Ecto neural progenitor cell (in vitro differentiated cells): ENCODE measurements at places on chromosomes 1 and 21.

GRCh38 chr1:213003256-213003655 lies 12.4 kb downstream of the ANGEL2 start:
- DNase-seq, result no peak

- peak; percentile 91 for DNase-seq
Measured at GRCh38 chr1:11858968-11859871, 475 bp upstream of the NPPB start.

DNA sequence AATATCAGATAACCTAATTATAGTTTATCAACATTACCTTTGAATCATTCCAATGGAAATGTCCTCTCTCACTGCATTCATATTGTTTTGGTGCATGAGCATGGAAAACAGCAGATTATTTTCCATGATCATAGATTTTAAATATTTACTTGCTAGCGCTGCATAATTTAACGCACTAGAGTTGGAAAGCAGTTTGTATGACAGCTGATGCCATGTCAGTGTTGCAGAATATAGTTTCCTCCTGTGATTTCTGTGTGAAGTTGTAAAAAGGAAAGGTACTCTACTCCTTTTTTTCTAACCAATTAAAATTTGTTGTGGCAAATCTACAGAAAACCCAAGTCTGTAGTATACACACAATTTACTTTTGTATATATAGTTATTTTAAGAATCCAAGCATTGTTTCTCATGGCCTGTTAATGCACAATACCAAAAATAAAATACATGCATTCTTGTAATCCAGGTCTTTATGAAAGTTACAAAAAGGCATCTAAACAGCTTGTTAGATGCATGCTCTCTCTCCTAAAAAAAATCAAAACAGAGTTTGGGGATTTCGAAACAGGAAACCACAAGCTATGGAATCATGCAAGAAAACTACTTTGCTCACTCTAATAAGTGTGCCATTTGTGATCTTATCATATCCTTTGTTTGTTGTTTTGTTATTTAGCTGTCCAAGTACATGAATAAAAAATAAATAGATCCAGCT lies 1.9 kb upstream of the ATG4C start:
- DNase-seq, result no peak

DNA sequence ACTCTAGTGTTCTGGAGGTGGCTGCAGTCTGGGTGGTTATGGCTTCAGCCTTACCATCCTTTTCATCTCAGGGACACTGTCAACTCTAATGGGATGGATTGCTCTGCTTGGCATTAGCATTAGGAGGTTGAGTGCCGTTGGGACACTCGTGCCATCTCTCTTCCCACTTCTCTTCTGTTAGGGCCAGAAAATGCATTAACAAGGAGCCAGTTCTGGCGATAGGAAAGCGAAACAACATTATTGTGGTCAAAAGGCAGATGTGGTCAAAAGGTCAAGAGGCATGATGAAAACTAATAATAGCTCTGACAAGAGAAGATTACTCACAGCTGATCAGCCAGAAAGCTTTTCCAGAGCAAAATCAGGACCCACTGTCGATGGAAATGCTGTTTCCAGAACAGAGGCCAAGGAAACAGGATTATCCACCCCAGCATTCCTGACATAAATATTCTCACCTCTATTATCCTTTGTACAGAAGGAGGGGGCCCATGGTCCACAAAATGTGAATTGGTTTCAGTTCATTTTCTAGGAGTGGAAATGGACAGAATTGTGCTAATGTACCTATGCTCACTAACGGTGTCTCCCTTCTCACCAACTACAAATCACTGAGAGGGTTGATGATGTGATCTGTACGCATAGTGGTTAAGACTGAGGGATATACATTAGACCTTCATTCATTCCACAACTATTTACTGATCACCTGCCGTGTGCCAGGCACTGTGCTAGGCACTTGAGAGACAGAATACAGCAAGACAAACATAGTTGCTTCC lies 72.0 kb downstream of the ST6GALNAC5 start:
- DNase-seq, result no peak

- DNase-seq, result no peak
Measured at GRCh38 chr21:42550817-42551216, 37.2 kb downstream of the SLC37A1 start.

DNA sequence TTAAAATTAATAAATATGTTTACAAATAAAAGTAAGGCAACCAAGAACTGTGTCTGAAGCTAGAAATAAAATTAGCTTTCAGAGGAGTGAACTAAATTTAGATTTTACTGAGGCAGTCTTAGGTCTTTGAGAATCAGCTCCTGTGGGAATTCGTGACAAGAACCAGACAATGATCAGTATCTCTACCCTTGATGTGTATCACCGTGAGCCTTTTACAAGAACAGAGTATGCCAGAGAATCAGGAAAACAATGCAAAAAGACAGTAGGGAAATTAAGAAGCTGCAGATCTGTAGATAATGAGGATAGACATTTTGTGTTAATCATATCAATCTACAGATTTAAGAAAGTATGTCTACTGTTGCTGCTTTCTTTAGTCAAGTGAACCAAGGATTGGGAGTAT lies 351.0 kb downstream of the COL11A1 start:
- no peak for DNase-seq

DNA sequence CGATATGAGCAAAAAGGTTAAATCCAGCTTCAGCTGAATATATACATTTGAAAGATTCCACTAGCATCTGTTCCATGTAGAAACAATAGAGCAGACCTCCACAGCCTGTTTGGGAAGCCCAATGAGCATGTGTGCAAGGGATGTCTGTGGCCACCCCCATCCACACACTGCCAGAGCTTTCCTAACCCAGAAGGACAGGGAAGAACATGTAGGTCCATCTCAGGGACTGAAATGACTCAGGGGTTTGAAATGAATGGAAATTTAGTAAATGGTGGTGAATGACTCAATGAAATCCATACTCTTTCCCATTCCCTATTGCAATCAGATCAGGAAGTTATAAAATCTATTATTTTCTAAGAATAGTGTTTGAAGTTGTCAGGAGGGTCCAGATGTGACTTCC lies 397.2 kb downstream of the DUSP10 start:
- no peak for DNase-seq

- no peak for DNase-seq
Measured at GRCh38 chr1:93023281-93023680, 55.8 kb upstream of the MTF2 start.

DNA sequence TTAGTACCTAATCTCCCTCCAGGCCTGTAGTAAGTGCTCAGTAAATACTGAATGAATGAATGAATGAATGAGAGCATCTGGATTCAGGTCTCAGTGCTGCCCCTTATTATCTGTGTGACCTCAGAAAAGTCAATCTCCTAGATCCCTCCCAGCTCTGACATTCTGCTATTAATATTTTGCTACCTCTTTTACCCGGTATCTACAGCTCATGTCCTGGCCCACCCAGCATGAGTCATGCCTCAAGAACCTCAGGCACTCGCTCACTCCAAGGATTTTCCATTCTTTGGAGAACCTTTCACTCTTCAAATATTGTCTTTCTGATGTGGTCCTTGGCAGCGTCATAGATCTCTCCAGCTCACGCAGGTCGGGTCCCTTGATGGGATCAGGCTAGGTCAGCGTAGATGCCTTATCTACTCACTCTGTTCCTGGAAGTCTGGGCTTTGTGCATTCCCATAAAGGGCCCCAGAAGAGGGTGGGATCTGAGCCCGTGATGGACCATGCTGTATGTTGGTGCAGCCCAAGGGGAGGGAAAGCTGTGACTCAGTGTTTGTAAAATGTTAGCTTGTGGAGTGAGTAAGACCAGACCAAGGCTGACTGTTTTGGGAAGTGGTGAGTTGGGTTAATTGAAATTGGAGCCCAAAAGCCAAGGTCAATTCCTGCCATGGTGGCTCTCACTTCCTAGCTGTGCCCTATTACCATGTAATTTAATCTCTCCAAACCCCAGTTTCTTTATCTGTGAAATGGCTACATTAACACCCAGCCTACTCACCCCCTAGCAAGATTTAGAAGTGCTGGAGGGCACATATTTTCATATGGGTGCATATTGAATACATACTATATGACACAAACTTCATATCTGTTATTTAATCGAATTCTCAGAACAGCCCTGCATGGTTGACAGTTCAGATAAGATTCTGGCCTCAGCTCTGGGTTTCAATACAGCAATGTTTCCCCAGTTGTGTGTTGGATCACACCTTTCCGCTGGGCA lies 214.1 kb upstream of the USP24 start:
- DNase-seq, result no peak

DNA sequence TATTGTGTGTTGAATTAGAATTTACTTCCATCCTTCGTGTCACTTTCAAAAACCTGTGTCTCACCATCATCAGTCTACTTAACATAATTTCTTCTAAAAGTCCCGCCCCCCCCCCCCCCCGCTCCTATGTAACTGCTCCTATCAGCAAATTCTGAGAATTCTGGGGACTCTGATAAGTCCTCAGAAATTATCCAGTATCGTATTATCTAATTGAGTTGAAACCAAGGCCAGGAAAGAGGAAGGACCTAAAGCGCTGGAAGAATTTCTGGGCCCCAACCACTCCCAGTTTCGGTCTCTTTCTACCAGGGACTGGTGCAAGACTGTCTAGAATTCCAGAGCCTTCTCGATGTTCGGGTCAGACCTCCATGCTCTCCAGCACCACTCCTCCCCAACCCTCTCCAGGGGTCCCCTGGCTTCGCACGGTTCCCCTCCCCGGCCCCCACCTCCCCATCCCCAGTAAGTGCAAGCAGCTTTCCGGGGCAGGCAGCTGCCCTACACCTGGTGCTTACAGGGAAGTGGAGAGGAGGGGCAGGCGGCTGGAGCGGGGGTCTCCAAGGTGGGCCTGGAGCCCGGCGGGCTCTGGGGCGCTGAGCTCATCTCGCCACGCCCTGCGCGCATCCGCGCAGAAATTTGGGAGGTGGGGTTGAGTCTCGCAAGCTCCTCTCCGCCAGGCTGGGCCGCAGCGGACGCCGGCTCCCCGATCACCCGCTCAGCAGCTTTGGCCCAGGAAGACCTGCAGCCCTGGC lies 16.0 kb upstream of the ZNF496 start:
- no peak for DNase-seq

DNA sequence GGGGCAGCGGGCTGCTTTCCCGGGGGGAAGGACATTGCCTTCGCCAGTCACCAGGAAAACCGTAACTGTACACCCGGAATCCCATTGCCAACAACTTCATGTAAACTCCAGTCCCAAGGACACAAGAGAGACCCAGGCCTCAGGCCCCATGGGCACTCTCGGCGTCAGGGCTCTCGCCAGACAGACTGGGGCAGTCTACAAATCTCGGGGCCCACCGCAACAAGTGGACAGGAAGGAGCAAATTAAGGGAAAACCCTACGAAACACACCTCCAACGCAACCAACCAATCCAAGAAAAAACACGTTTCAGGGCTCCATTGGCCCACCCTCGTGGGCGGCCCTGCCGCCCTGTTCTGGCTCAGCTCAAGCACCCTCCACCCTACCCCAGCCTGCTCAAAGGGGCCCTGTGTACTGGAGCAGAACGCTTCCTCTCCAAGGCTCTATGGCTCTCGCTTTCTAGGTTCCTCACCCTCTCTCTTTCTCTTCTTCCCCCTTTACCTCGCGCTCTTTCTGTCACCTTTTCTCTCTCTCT lies 4.6 kb upstream of the ZNF678 start:
- no peak for DNase-seq

DNA sequence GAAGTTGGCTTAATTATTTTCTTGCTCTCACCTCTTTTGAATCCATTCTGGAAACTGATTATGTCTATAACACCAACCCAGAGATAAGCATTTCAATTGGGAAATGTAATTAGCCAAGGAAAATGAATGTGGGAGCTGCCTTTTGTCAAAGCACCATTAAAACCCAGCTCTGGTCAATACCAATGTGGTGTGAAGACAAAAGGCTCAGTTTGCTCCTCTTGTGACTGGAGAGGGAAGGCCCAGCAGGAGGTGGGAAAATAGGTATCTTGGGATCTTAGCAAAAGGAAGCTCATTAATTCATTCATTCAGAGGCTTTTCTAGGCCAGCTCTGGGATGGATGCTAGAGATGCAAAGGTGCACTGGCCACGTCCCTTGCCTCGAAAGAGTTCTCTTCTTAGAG lies 75.0 kb upstream of the SELENON start:
- DNase-seq, result no peak
